ENCODE measurements at places on chromosomes 3 and 15.

DNA sequence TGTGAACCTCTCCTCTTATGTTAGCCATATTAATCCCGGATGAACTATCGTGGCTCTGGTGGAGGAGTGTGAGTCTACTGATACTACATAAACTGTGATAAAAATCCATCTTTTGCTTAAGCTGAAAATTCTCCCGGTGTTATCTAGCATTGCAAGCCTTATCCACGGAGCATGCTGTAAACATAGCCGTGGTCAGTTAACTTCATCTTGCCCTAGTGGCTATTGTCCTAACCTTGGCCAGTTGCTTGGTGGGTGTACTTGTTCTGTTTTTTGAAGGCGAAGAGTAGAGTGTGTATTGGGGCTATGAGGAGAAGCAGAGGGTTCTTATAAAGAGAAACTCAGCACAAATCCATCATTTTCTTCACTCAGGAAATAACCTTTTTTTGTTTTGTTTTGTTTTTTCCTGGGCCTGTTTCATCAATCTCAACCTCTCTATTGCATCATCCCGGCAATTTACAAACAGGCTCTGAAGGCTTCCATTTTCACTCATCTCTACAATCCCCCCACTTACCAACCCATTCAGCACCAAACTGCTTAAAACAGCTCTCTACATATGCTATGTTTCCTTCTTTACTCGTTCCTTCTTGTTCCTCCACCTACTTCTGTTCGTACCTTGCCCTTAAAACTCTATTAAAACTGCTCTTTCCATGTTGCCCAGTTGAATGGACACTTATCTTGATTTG is 135.5 kb upstream of the PTX3 start:
- DNase-seq = no peak

GRCh38 chr3:101333883-101334282 is 13.5 kb upstream of the IMPG2 start:
- no peak for DNase-seq

- no peak for DNase-seq
Measured at GRCh38 chr3:79041621-79042020, 726.2 kb downstream of the ROBO1 start.

GRCh38 chr15:101127506-101128076 is 124.3 kb downstream of the CHSY1 start:
- peak; percentile 19 for DNase-seq

GRCh38 chr3:31946484-31947081 is 34.5 kb downstream of the OSBPL10 start:
- no peak for DNase-seq

DNA sequence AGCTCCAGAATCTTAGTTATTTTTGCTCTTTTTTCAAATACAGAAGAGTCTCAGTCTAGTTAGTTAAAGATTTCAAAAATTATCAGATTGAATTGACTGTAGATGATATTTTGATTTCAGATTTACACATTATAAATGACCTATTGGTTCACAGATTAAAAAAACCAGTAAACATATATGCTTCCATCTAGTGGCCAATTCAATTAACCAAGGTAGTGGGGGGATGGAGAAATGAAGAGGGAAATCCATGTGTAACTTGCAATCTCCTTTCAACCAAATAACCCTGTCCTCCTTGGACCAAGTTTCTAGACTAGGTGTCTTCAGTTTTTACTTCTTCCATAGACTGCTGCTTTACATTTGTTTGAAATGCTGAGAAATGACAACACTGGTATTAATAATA is 789.8 kb downstream of the ROBO1 start:
- no peak for DNase-seq

GRCh38 chr15:68317281-68318007 is 39.9 kb downstream of the FEM1B start:
- no peak for DNase-seq

DNA sequence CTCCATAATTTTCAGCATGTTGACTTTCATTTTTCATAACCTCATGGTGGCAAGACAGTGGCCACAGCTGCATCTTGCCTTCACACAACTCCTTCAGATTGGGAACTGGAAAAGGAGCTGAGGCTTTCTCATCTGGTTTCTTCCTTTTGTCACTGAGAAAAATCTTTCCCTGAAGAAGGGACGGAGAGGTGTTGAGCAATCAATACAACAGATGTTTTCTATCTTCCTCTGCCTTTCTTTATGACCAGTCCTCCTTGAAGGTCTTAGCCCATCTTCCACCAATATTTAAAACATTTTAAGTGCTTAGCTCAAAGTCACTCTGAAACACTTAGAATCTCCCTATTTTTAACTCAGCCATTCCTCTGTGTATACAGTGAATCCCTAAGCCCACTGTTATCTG is 11.9 kb downstream of the ZNF660 start:
- DNase-seq = no peak

DNA sequence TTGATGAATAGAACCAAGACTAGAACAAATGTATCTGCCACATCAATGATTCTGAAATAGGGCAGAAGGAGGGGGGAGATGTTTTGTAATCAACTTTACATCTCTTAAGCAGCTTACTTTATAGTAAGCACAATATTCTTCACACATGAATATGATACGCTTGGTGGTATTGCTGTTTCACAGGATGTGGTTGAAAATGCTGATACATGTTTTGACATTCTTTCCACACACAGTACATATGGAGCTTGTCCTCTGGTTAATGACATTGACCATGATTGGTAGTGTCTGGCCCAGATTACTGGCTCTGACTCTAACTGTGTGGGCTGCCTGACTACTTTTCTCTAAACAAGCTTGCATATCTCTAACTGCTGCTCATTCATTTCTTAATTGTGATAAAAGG is 168.9 kb downstream of the KLHL25 start:
- DNase-seq = no peak

DNA sequence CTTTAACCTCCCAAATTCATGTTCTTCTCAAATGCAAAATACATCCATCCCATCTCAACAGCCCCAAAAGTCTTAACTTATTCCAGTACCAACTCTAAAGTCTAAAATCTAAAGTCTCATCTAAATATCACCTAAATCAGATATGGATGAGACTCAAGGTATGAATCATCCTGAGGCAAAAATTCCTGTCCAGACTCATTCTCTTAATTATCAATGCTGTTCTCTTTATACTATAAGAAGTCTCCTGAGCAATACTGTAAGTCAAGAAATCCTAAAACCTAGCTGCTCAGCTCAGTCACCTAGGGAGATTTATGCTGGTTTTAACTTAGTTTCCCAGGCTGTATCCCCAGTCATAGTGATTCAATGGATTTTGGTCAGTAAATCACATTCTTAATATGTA is 11.1 kb downstream of the RAD18 start:
- DNase-seq = no peak

GRCh38 chr3:117305681-117306080 is 596.1 kb downstream of the TUSC7 start:
- DNase-seq = no peak

DNA sequence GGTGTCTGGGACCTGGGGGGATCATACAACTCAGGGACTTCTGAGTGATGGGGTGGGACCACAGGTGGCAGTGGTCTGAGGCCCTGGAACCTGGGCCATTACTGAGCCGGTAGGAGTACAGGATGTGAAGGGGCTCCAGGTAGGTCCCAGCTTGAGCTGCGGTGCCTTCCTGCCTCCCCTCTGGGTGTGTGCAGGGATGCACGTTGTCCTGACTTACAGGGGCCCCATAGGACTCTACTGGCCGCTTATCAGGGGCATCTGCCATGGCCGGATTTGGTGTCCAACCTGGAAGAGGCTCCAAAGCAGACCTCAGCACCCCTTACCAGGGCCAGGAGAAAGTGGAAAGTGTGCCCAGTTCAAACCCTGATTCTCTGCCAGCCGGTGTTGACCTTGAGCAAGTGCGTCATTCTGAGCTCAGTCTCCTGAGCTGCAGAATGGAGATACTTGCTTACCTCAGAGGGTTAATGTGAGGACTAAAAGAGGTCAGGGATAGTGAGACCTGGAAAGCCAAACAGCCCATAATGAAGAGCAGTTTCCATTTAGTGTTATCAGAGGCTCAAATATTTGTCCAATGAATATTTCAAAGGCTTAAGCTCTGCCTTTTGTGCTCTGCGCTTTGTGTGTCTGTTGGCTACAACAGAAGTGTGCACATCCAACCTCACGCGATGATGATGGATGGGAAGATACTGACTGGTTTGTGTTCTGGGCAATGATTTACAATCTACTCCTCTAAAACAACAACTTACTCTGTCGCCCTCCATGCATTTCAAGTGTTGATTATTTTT is 35.4 kb upstream of the ESYT3 start:
- no peak for DNase-seq

DNA sequence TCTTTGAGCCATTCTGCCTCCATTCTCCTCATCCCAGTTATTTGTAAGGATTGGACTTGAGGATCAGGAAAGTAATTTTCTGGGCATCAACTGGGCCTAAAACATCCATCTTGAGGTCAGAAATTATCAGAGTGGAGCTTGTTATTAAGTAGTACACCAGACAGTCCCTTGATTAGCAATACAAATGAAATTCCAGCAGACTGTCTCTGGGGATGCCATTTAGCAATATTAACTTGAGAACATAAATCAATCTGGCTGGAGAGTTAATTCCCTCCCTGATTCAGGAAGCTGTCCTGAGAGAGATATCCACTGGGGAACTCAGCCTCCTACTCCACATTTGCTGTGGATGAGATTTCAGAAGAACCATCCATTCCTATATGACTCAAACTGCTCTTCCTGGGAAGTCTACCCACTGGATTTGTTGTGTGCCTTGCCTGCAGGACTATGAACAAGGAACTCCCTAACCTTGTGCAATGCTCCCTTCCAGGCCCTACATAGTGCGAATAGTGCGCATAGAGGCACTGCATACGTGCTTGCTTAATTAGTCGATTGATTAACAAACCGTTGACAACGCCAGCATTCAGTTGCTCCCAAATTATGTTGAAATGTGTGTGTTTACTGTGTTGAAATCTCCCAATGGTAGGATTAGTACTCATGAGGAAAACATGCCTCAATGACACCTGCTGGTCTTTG is 36.1 kb upstream of the MTMR14 start:
- no peak for DNase-seq

- no peak for DNase-seq
Measured at GRCh38 chr3:146275476-146275875, 24.6 kb upstream of the PLSCR4 start.

DNA sequence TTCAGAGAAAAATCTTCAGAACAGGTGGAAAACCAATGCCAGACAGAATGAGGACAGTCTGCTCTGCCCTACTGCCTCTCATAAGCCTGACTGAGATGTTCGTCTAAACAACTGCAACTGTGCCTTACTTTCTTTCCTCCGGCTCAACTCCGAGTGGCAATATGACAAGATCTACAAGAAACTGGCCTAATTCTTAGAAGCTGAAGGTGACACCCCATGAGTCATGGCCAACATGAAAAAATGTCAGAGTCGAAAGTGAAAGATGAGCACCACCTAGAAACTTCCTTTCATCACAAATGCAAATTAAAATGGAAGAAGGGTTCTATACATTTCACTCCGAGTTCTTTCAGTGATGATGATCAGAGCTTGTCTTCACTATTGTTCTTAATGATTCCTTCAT is 12.9 kb downstream of the PCYT1A start:
- DNase-seq = no peak

- DNase-seq = no peak
Measured at GRCh38 chr3:4889896-4890295, 89.3 kb upstream of the BHLHE40 start.

DNA sequence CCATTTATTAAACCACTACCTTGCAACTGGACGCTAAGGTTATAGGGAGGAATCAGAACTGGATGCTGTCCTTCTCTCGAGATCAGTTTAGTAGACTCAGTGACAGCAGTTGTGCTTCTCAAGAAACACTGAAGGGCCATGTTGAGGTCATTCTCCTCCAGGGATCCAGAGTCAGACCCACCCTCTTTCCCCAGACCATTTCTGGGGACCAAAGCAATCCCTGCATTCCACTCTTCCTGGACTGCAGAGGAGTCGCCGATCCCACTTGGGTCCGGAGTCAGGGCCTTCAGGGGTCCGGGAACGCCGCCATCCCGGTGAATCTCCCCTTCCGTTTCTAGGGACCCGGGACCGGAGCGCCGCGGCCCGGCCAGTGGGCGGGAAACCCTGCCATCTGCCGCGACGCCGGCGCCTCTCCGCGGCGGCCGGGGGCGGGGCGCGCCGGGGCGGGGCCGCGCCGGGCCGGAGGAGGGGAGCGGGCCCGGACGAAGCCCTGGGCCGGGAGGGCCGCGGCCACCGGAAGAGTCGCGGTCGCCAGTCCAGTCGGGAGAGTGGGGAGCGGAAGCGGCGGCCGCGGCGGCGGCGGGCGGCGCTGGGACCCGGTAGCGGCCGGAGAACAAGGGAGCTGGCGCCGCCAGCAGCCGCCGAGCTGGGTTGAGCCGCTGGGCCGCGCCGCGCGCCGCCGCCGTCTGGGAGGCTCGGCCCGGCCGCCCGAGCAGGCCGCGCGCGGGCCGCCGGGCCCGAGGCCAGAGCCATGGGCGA is at the start of gene DVL3:
Gene DVL3 (plus strand): TSS at position 493 of the 759 bp plus-strand sequence. CDS start 259 bp downstream, at position 752.
- DNase-seq = peak; percentile 15

- DNase-seq = no peak
Measured at GRCh38 chr3:46272028-46272451, 29.8 kb downstream of the CCR3 start.

DNA sequence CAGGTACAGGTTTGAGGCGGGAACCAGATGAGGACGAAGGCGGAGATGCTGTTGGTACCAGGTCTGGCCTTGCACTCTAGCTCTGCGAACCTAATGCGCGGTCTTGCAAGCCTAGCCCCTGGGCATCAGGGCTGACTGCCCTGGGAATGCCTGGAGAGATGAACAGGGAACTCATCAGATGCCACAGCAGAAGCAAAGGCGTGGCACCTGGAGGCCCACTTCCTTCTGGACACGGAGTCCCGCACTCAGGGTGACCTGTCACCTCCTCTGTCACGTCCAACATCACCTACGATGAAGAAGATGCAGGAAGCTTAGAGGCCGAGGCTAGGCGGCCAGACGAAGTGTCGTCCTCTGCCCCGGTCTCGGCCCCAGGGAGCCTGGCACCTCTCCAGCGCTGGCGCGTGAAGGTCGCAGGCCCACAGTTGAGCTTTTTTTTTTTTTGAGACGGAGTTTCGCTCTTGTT is 9.4 kb downstream of the RPLP1 start:
- no peak for DNase-seq

GRCh38 chr3:66479532-66479947 is 21.3 kb downstream of the LRIG1 start:
- DNase-seq = no peak

- no peak for DNase-seq
Measured at GRCh38 chr3:156610154-156610553, 55.2 kb upstream of the SSR3 start.

Data from stimulated activated CD8-positive, alpha-beta memory T cell treated with anti-CD3 and anti-CD28 coated beads, Interleukin-15, amount 100 ng/mL, for 24 hours (primary cell).